ENCODE measurements at places on chromosomes 16 and 17. TPM values are rescaled to one million over a fixed set of nuclear protein-coding genes. Genes with fewer than 3 reads are reported as not detected.
A peak's percentile ranks its signal among the peaks of the same experiment; 100 is the strongest.

The JPH3 gene
- total RNA-seq = not detected

- H3K4me1 ChIP-seq = no peaks in the 10 kb centered on the region
- no peak overlapping the region for H3K27ac ChIP-seq
- H3K36me3 ChIP-seq = no peaks in the 10 kb centered on the region
- H3K27me3 ChIP-seq = no peaks in the 10 kb centered on the region
- DNase-seq = no peak
Measured at GRCh38 chr16:86809458-86809955, 231.2 kb downstream of the FOXL1 start.

The SMIM22 gene
- not detected for total RNA-seq

The TLCD3B gene
- total RNA-seq = 0.88 TPM

- no peak overlapping the region for H3K4me3 ChIP-seq
- no peak for DNase-seq
- H3K27ac ChIP-seq = no peak overlapping the region
- no peaks in the 10 kb centered on the region for H3K4me1 ChIP-seq
- no peaks in the 10 kb centered on the region for H3K36me3 ChIP-seq
Measured at GRCh38 chr16:49513040-49513439, 139.4 kb downstream of the C16orf78 start.

- H3K4me3 ChIP-seq = no peak overlapping the region
- peak; percentile 62 for DNase-seq
- no peaks in the 10 kb centered on the region for H3K4me1 ChIP-seq
- no peak overlapping the region for H3K27ac ChIP-seq
- no peaks in the 10 kb centered on the region for H3K27me3 ChIP-seq
- no peaks in the 10 kb centered on the region for H3K36me3 ChIP-seq
Measured at GRCh38 chr17:55601874-55602364, 90.7 kb upstream of the SMIM36 start.

DNA sequence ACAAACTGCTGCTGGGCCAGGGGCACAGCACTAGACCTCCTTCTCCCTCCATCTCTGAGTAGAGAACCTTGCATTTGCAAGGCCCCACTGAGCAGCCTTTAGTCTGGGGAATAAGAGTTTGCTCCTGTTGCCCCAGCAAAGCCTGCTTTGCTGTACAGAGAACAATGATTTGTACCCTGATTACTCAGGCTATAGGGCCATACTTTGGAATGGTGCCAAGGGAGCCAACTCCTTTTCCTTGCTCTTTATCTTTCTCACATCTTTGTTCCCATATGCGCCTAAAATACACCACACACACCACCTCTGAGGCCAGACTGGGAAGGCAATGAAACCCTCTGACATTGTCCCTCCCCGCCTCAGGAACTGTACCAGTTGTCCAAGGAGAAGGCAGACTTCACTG is 21.2 kb downstream of the LIG3 start:
- H3K27ac ChIP-seq = no peak overlapping the region
- no peak for DNase-seq
- peaks cover 22% of the 10 kb centered on the region for H3K36me3 ChIP-seq
- peaks cover 6% of the 10 kb centered on the region for H3K4me1 ChIP-seq

DNA sequence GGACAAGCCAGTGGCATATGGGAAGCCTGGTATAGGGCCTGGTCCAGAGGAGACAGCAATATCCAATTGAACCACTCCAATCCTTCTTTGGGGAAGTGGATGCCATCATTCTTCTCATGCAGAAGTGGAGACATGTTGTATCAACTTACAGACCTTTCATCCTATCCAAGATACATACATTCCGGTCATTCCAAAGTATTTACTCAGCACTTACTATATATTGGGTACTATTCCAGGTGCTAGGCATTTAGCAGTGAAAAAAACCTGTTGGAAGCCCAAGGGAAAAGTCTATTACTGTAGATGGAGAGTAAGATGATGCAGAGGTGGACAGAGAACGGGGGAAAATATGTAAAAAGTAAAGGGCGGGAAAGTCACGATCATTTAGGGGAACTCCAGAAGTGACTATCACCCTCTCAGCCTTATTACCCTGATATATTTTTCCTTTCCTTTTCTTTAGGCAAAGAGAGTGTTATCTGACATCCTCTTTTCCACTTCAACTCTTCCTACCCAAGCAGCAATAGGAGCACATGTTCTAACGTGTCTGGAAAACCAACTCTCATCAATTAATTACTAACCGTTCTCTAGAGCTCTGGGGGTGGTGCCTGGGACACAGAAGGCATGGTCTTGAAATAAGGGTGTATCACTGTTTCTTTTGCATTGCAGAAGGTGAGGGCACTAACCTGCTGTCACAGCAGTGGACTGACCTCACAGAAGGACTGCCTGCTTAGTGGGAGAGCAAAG is 210.1 kb upstream of the MAF start:
- H3K36me3 ChIP-seq = no peaks in the 10 kb centered on the region
- no peaks in the 10 kb centered on the region for H3K4me1 ChIP-seq
- no peaks in the 10 kb centered on the region for H3K27me3 ChIP-seq
- no peak for DNase-seq

- no peaks in the 10 kb centered on the region for H3K4me1 ChIP-seq
- H3K27me3 ChIP-seq = no peaks in the 10 kb centered on the region
- no peak overlapping the region for H3K4me3 ChIP-seq
- DNase-seq = no peak
- H3K27ac ChIP-seq = no peak overlapping the region
- H3K36me3 ChIP-seq = peaks cover 27% of the 10 kb centered on the region
Measured at GRCh38 chr17:74824961-74825627, 34.6 kb downstream of the GRIN2C start.

The HOXB5 gene
- total RNA-seq = not detected

The TBC1D3K gene
- not detected for total RNA-seq

The SLFN11 gene
- total RNA-seq = 31.8 TPM

The MEOX1 gene
- 0.18 TPM for total RNA-seq

- H3K36me3 ChIP-seq = no peaks in the 10 kb centered on the region
- no peaks in the 10 kb centered on the region for H3K4me1 ChIP-seq
- no peak for DNase-seq
- H3K4me3 ChIP-seq = no peak overlapping the region
- H3K27me3 ChIP-seq = no peaks in the 10 kb centered on the region
Measured at GRCh38 chr16:63497408-63497807, 1461.2 kb upstream of the CDH8 start.

DNA sequence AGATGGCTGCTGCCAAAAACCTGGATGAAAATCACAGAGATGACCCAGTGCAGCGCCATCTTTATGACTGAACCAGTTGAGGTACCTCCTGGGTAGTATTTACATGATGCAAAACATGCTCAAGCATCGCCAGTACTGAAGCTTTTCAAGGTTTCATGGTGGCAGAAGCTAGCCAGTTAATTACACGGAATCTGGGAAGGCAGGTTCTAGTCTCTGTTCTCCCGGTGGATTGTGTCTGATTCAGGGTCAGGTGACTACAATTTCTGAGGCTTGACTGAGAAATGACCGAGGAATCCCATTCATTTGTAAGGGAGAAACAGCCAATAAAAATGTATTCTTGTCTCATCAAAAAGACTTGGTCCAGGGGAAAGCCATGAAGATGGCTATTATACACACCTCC is 209.1 kb downstream of the SLC39A11 start:
- no peaks in the 10 kb centered on the region for H3K27me3 ChIP-seq
- DNase-seq = no peak
- peaks cover 2% of the 10 kb centered on the region for H3K36me3 ChIP-seq
- H3K4me3 ChIP-seq = no peak overlapping the region

- H3K27ac ChIP-seq = no peak overlapping the region
- no peak for DNase-seq
- H3K4me1 ChIP-seq = no peaks in the 10 kb centered on the region
- H3K36me3 ChIP-seq = no peaks in the 10 kb centered on the region
- no peak overlapping the region for H3K4me3 ChIP-seq
Measured at GRCh38 chr17:4386406-4386805, 19.9 kb upstream of the UBE2G1 start.

The CACNG5 gene
- total RNA-seq = not detected

The DOC2A gene
- not detected for total RNA-seq

The ATP5PD gene
- 96.3 TPM for total RNA-seq

The CES4A gene
- total RNA-seq = 8.8 TPM

The KCNJ12 gene
- total RNA-seq = not detected

The NPIPB2 gene
- 22.4 TPM for total RNA-seq

DNA sequence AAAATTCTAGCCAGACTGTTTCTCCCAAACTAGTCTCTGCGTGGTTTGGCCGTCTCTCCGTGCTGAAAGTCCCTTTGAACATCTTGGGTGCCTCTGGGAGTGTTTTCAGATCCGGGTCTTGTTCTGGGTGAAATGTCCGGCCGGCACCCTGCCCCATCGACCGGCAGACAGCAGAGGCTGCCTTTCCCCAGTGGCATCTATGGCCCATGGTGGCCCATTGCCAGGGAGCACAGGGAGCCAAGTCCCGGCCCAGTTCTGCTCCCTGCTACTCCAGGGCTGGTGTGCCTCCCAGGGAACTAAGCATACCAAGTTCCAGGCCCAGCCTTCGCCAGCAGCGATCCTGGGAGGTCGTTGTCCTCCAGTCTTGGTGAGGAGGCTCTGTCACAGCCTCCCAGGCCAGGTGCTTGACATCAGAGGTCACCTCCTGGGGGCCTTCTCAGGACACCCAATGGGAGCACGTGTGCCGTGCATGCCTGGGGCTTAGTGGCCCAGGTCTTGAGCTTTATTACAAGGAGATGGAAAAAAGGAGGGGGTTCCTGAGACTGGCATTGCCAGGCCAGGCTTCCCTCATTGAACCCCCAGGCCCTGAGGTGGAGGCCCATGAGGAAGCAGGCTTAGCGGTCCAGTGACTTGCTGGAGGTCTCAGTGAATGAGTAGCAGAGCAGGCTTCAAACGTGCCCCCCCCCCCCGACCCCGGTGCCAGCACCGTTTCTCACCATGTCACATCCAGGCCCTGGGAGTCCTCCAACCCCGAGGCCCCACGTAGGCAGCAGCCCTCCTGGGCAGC is 54.0 kb downstream of the PGS1 start:
- no peak overlapping the region for H3K27ac ChIP-seq
- H3K36me3 ChIP-seq = peaks cover 8% of the 10 kb centered on the region
- no peak overlapping the region for H3K4me3 ChIP-seq
- no peaks in the 10 kb centered on the region for H3K27me3 ChIP-seq

DNA sequence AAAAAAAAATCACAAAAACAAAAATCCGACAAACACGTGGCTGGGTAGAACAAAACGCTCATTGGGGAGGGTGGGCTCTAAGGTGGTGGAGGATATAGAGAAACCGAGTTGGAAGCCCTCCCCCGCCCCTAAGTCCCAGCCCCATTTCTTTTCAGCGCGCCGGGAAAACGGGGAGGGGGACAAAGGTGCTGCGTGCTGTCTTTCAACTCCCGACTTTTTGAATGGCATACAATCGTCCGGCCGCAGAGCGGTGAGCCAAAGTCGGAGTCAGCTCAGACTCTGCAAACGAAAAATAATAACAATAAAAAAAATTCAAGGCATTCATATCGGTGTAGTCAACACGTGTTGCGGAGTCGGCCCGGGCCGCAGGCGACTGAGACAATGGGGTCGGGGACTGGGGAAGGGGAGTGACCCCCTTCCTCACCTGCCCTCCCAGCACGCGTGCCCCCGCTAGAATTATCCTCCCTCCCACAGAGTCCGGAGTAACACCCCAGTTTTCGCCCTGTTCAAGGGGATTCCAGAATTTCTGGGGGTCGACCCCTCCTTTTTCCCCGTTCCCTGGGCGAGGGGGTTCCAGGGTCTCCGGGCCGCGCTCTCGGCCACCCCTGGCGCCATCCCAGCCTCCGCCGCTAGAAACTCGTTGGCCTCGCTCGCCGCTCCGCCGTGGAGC is 1.7 kb upstream of the IGF2BP1 start:
- no peak overlapping the region for H3K4me3 ChIP-seq
- no peaks in the 10 kb centered on the region for H3K36me3 ChIP-seq
- peaks cover 89% of the 10 kb centered on the region for H3K27me3 ChIP-seq
- peaks cover 37% of the 10 kb centered on the region for H3K4me1 ChIP-seq

GRCh38 chr17:42288803-42289610 is 709 bp downstream of the STAT5A start:
- H3K4me3 ChIP-seq = peak overlapping the region; percentile 86
- peaks cover 41% of the 10 kb centered on the region for H3K4me1 ChIP-seq
- DNase-seq = no peak
- H3K36me3 ChIP-seq = peaks cover 5% of the 10 kb centered on the region

- DNase-seq = no peak
- H3K36me3 ChIP-seq = no peaks in the 10 kb centered on the region
- peaks cover 14% of the 10 kb centered on the region for H3K4me1 ChIP-seq
- no peak overlapping the region for H3K27ac ChIP-seq
Measured at GRCh38 chr17:19768046-19768782, 20.1 kb upstream of the ALDH3A1 start.

DNA sequence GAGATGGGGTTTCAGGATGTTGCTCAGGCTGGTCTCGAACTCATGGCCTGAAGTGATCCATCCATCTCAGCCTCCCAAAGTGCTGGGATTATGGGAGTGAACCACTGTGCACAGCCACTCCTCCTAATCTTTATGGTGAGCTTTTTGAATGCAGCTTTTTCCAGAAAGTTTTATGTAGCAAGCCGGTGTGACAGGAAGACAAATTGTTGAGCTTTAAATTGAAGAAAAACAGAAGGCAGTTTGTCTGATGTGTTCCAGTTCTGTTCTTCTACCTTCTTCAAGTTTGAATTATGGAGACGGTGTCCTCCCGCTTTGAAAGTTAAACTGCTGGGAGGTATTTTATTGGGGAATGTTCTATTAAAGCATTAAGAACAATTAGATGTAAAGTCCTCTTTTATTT is 177.1 kb downstream of the SNX29 start:
- H3K4me1 ChIP-seq = no peaks in the 10 kb centered on the region
- no peaks in the 10 kb centered on the region for H3K27me3 ChIP-seq
- no peak overlapping the region for H3K4me3 ChIP-seq
- no peak for DNase-seq

DNA sequence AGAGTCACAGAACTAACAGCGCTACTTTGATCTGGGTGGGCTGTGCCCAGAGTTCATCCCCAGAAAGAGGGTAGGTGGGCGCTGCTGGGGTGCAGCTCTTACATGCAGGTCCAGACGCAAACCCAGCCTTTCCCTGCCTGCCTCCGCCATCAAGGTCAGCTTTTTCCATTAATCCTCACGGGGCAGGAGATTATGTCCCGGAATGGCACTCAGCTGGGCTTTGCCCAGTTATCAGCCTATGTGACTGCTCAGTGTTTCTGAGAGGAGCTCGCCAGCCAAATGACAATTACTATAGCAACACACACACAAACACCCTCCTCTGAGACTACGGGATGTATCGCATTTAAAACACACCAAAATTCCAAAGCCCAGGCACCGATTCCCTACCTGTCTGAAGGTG is 20.1 kb downstream of the GLYR1 start:
- H3K27me3 ChIP-seq = no peaks in the 10 kb centered on the region
- H3K27ac ChIP-seq = no peak overlapping the region
- H3K4me1 ChIP-seq = no peaks in the 10 kb centered on the region
- H3K36me3 ChIP-seq = peaks cover 59% of the 10 kb centered on the region

The SLFN12L gene
- total RNA-seq = 174 TPM

GRCh38 chr16:79269211-79269863 is 331.2 kb downstream of the MAF start:
- peak overlapping the region; percentile 6 for H3K27ac ChIP-seq
- peaks cover 50% of the 10 kb centered on the region for H3K4me1 ChIP-seq
- no peak overlapping the region for H3K4me3 ChIP-seq
- no peaks in the 10 kb centered on the region for H3K27me3 ChIP-seq

The SPATA32 gene
- 0.43 TPM for total RNA-seq
